Keratinocyte (primary cell): ENCODE measurements at places on chromosomes 7 and 10. TPM values are rescaled to one million over a fixed set of nuclear protein-coding genes. Genes with fewer than 3 reads are reported as not detected.

The PON3 gene
- 0.46 to 0.85 TPM (median 0.51 TPM) in 3 replicates for polyA plus RNA-seq

The BAIAP2L1 gene
- polyA plus RNA-seq = 38.7 to 49.0 TPM (median 41.7 TPM) in 3 replicates

The CALML3 gene
- 7.6 to 20.2 TPM (median 14.1 TPM) in 3 replicates for polyA plus RNA-seq

The SUFU gene
- 3.7 to 6.8 TPM (median 4.8 TPM) in 3 replicates for polyA plus RNA-seq

The UBE2D4 gene
- polyA plus RNA-seq = 7.9 to 11.0 TPM (median 8.1 TPM) in 3 replicates

The FBXL13 gene
- polyA plus RNA-seq = 0.19 to 0.24 TPM (median 0.20 TPM) in 3 replicates

DNA sequence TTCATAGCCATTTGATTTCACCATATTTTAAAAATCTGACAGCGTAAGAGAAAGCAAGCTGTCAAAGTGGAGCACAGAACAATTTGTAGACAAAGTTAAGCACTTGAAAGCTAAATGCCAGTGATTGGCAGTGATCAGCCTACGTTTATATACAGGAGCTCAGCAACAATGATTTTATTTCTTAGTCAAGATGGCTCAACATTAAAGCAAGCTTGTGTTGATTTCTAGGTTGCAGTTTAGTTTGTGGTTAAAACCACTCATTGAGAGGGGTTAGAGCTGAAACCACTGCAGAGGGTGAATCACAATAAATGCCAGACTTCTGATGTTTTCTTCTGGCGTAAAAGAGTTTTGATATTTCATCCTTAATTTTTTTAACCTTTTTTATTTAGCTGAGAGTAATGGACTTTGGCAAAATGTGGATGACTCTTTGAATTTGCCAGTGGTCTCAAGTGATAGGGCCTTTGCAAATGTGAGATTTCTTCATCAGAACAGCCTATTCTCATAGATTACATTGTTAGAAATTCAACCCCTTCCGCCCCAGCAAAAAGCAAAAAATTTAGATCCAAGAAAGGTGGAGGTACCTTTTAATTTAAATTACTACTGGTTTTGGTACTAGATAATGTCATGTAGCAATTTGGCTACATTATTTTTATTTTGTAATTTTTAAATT is 73.8 kb downstream of the SHOC2 start:
- peak; percentile 42 for DNase-seq

DNA sequence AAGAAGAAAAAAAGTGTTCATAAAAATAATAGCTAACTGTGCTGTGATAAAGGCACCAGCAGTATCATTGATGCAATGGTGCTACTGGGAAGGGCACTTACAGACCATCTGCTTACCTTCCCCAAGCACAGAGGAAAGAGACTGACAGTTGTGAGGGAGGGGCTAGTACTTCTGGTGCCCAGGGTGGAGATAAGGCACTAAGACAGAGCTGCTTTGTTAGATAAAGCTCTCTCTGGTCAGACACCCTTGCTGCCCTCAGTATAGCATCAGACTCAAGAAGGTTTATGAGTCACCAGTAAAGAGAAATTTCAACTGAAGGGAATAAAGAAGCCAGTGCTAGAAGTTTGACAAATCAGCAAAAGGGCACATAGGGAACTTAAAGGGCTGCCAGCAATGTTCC is 325.6 kb downstream of the HPSE2 start:
- DNase-seq = no peak

DNA sequence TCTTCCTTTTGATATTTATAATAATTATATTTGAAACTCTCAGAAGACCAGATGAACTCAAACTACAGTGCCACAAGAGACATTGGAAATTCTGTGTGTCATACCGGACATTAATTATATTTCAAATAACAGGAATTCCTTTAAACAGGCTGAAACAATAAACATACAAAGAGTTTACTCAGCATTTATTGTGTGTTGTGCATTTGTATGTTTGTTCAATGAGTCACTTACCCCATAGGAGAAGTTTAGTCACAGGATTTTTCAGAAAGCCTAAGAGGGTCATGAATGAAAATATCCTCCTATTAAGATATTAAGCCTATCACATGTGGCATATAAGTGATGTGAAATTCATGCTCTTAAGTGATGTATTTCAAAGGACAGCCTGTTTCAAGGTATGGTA is 566.8 kb downstream of the CNTNAP2 start:
- no peak for DNase-seq

DNA sequence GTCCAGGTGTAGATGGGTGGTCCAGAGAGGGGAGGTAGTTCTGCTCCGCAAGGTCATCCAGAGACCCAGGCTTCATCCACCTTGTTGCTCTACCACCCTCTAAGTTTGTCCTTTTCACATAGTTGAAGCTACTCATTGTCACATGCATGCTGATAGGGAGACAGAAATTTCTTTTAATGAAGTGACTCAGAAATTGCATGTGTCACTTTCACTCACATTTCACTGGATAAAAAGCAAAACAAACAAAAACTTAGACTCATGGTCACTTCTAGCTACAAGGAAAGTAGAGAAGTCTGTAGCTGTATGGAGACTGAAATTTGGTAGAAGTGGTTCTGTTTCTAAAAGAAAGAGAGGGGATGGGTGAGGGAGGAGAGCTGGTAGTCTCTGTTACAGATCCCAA is 161.9 kb downstream of the SORCS3 start:
- DNase-seq = no peak

- no peak for DNase-seq
These were observed 19.9 kb downstream of the ITPRIP start for GRCh38 chr10:104318326-104318725.

DNA sequence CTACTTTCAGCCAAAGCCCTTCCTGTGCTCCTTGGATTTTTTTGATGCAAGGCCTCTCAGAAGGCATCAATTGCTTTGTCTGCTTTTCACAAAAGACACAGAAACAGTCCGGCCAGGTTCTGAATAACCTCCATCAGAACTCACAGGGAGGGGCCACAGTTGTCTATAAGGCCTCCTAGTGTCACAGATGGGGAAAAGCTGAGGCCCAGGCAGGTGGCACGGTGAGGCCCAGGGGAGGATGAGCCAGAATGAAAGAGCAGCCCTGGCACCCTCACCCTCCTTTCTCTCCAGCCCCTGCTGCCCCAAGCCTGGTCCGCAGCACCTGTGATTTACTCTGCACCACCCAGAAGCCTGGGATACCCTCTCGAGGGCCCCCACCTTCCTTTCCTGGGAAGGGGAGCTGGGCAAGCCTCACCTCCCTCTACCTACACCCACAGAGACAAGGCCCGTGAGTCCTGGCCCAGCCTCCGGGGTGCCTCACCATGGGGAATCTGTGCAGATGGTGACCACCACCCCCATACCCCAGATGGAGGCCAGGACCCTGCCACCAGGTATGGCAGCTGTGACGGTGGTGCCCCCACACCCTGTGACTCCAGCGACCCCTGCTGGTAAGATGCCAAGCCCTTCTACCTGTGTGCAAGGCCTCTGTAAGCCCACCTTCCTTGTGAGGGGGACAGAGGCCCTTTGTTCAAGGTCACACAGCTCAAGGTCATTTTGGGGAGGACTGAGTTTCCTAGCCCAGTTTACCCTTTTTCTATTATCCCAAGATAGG is 26.2 kb upstream of the ZNF467 start:
- DNase-seq = no peak
